ENCODE measurements at places on chromosomes 4 and X.

GRCh38 chrX:18149454-18149853 is 71.2 kb downstream of the BEND2 start:
- DNase-seq: no peak

- no peak for DNase-seq
These were observed 106.9 kb downstream of the SORCS2 start for GRCh38 chr4:7299010-7299907.

GRCh38 chr4:41280010-41280409 is 23.3 kb downstream of the UCHL1 start:
- DNase-seq: no peak

DNA sequence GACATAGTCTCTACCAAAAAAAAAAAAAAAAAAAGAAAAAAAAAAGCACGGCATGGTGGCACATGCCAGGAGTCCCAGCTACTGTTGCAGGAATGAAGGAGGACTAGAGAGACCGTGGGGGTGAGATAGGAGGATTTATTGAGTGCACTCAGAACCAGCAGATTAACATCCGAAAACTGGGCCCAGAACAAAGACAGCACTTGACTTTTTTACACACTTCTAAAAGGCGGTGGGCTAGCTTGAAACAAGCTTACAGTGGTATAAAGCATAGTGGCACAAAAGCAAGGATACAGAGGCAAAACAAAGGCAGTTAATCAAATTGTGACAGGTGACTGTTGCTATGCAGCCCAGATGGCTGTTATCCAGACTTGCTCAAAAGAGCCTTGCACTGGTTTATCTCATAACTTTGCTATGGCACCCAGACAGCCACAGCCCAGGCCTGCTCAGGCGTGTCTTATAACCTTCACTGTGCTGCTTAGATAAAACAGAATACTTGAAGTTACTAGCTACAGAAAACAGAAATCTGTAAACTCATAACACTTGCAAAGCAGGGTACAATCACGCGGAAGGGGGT is 9.9 kb upstream of the PI4K2B start:
- DNase-seq: no peak

DNA sequence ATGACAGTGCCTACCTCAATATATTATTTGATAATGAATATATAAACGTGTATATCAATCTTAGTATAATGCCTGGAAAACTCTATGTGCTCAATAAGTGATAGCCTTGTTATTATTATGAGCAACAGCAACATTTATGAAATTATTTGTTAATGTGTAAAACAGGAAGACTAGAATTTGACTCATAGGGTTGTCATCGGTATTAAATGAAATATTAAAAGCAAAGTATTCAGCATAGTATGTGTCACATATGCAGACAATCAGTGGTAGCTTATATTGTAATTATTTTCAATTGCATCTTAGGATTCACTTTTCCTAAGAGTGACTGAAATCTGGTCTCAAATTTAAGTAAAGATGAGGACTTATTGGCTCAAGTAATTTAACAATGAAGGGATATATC is 24.6 kb downstream of the SPANXD start:
- no peak for DNase-seq

DNA sequence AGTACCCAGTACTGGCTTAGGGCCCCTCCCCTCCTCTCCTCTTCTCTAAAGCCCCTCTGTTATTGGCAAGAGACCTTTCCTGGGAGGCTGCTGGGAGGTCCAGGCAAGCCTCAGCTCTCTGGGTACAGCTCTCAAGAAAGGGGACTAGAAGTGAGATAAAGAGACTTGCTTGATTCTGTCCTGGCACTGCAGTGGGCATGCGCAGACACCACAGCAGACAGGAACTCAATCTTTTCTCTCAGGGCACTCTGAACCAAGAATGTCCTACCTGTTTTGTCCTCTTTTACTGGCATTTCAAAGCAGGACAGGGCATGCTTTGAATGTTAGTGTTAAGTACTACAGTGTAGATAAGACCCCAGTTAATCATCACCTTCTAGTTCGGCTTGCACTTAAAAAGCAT is 74.9 kb downstream of the NYX start:
- no peak for DNase-seq
